ENCODE measurements at places on chromosomes 11 and 22. TPM values are rescaled to one million over a fixed set of nuclear protein-coding genes. Genes with fewer than 3 reads are reported as not detected.

The CHORDC1 gene
- polyA plus RNA-seq = 57.2 TPM

The LAYN gene
- 7.6 TPM for polyA plus RNA-seq

- no peak for DNase-seq
Measured at GRCh38 chr11:73197348-73197747, 20.7 kb upstream of the P2RY2 start.

The KCNK4 gene
- not detected for polyA plus RNA-seq

The PTPN5 gene
- polyA plus RNA-seq = 0.58 TPM

DNA sequence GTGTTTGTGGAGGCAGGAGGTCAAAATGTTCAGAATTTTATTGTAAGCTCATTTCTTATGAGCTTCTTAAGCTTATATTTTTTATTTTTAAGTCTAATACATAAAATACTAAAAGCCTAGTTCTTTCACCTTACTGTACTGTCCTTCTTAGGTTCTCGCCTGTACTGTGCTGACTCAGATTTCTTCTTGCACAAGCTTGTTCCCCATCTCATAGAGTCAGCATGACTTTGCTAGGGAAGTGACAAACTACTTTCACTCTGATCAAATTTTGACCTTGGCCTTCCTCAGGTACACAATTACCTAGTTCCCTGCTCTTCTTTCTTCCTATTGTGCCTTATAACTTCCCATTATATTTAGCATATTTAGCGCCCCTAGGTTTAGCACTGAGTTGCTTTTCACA, 81.5 kb downstream of the STK33 start:
- no peak for DNase-seq

DNA sequence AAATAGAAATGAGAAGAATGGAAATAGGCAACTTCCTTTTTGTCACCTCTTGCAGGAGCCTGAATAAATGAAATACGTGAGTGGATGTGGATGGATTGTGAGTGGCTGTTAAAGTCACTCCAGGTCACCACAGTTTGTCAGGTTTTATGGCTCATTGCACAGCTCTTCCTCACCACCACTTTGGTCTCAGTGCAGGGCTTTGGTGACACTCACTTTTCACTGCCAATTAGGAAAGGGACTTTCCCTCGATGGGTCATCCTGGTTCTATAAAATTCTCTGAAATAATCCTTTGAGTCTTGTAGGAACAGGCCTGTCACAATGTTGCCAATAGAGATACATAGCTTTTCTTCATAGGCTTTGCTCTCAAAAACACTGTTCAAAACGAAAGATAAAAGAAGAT, 172.4 kb upstream of the C11orf87 start:
- DNase-seq = no peak

DNA sequence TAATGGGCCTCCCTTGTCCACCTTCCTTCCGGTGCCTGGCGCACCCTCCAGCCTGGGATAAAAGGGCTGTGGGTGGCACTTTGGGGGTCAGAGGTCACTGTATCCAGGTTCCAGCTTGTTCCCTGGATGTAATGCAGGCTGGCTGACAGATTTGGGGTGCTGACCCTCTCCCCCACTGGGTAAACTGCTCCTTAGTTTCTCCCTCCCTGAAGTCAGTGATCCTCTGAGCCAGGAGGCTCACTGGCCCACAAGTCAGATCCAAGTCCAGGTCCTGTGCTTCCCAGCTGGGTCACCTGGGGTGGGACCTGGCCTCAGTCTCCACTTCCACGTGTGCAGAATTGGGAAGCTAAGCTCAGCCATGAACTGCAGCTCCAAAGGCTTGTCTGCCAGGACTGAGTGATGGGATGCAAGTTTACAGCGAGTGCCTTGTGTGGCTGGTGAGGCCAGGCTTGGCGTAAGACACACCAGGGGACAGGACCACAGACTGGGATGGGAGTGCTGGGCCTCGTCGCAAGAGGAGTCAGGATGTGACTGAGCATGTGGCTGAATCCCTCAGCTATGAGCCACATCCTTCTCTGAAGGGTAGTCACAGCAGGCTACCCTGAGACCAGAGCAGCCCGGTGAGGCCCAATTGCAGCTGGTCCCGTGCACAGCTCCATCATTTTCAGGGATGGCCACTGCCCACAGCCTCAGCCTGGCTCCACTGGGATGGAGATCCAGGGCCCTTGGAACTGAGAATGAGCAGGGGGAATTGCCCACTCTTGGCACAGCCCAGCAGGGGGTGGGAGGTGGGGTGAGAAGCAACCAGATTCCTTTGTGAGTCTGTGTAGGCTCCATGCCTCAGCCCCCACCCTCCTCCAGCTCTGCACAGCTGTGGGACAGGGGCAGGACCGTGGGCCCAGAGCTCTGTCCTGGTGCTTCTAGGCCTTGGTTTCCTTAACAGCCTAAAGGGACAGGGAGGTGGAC, 7.2 kb downstream of the SHISA8 start:
- no peak for DNase-seq

The KRTAP5-10 gene
- 0.10 TPM for polyA plus RNA-seq

The MAPK8IP2 gene
- polyA plus RNA-seq = 1.0 TPM

DNA sequence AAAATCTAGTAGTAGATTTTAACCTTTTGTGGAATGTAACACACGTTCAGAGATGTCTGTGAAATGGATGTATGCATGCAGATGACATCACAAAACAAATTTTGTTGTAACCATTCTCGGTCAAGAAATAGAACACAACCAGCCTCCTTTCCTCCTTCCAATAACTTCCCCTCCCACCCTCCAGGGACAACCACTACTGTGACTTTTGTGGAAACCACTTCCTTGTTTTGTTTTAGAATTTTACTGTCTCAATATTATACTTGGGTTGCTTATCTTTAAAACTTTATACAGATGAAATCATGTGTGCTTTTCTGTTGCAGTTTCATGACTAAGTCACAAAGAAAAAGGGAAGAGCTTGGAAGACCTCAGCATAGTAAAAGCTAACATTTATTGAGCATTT, 189.4 kb upstream of the NCAM1 start:
- DNase-seq = no peak

The AGBL2 gene
- polyA plus RNA-seq = 13.1 TPM

DNA sequence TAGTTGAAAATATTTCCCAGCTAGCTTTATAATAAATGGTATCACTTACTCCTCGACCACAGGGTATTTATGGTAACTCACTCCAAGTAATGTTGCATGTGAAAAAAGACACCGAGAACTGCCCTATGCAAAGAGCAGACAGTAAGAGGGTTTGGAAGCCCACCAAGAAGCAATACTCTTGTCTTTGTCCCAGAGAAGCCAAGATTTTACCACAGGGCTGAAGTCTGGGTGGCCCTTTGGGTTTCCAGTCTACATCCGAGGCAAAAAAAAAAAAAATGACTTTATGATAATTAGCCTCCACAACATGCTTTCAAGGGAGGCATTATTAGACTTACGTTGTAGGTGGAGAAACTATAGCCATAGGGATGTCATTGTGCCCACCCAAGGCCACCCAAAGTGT, 83.6 kb downstream of the CCDC34 start:
- no peak for DNase-seq
